HAP-1 (cell line): ENCODE measurements at places on chromosomes 13 and 19.

- DNase-seq, result peak; percentile 51
Measured at GRCh38 chr13:31733647-31734046, 5.7 kb upstream of the RXFP2 start.

GRCh38 chr19:11482384-11483050 is 1.7 kb upstream of the ELAVL3 start:
- peak; percentile 90 for DNase-seq

DNA sequence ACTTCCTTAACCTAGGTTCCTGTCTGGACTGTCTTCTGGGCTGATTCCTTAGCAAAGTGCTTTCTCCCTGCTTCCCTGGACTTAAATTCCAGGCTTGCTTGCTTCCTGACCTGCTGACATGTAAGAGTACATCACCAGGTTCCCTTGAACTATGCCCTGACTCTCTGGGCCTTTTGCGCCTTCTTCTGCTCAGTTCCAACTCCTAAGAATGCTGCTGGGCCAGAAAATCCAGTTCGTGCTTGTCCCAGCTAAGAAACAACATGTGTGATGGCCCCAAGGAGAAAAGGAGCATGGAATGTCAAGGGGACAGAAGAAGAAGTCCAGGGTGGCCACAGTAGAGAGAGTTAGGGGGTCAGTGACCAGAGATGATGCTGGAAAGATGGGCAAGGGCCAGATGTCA is 42.6 kb upstream of the MBNL2 start:
- no peak for DNase-seq

GRCh38 chr13:50529154-50529882 is 314.2 kb downstream of the DLEU7 start:
- DNase-seq, result peak; percentile 90
